ENCODE measurements at places on chromosomes 1 and 21.

GRCh38 chr1:23741609-23742008 is 1.7 kb upstream of the ELOA start:
- DNase-seq, result no peak

- DNase-seq, result no peak
Measured at GRCh38 chr21:41048623-41049022, 119.3 kb upstream of the BACE2 start.

DNA sequence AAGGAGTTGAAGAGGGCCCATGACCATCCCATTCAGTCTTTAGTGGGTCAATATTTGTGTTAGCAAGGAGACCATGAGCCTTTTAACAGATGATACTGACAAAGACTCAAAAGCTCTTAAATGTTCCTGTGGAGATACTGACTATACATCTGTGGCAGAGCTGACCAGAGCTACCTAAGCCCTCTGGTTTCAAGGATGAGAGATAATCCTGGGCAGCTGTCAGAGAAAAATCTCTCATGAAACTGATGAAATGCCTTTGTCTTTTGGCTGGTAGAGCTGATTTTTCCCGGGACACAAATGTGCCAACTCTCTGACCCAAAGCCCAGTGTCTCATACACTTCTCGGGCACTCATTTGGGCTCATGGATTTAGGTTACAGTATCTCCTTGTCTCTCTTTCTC is 100.9 kb downstream of the XCL2 start:
- DNase-seq, result no peak

DNA sequence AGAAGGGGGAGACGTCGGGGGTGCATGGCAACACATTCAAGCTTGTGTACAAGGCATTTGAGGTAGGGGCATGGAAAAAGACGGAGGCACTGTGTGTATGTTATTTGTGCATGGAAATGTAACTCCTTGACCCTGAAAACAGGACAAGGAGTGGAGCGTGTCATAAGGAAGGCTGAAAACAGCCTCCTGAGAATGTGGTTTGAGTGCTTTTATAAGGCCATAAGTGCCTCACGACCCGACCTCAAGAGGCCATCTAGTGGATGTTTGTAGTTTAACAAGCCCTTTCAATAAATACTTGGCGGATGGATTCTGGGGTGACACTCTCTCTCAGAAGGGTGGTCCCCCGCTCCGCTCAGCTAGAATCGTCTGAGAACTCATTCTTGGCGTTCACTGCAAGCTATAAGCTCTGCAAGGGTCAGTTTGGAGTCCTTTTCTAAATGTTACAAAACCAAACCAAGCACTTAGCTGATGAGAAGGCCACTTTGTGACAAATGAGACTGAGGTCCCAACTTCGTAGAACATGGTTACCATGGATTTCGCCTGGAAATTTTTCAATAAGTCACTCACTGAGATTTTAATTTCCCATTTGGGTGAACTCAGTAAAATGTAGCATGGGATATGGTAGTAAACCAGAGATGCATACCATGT is 38.8 kb upstream of the CLCA4 start:
- DNase-seq, result no peak

DNA sequence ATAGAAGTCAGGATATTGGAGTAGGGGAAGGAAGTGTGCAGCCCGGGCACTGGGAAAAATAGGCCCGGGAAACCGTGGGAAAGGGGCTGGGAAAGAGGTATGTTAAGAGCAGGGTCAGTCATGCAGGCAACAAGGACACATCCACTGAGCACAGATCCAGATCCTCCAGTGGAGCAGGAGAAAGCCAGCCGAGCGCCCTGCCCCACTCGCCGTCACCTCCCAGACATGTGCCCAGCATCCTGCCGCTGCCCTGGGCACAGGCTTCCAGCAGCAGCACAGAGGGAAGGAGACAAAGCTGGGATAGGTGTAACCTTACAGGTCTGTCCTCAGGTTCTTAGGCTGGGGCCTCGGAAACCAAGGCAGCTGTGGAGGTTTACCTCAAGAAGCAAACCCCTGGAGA is 64.2 kb downstream of the FAM163A start:
- no peak for DNase-seq

GRCh38 chr1:33055210-33056008 is 18.7 kb upstream of the AK2 start:
- peak; percentile 89 for DNase-seq

DNA sequence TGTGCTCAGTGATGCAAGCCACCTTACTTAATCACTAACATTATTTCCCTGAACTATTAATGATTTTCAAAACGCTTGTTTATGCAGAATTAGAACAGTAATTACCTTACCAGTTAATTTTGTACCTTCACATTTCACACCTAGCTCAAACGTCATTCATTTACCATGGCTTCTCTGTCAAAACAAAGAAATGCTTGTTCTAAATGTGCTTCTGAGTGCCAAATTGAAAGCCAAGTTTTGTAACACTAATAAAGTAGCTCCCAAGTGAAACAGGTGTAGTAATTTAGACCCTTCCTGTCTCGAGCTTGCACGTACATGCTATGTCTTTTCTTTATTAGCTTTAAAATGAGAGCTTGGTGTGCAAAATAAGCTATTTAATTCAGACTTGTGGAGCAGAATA is 533.7 kb upstream of the PKN2 start:
- no peak for DNase-seq

DNA sequence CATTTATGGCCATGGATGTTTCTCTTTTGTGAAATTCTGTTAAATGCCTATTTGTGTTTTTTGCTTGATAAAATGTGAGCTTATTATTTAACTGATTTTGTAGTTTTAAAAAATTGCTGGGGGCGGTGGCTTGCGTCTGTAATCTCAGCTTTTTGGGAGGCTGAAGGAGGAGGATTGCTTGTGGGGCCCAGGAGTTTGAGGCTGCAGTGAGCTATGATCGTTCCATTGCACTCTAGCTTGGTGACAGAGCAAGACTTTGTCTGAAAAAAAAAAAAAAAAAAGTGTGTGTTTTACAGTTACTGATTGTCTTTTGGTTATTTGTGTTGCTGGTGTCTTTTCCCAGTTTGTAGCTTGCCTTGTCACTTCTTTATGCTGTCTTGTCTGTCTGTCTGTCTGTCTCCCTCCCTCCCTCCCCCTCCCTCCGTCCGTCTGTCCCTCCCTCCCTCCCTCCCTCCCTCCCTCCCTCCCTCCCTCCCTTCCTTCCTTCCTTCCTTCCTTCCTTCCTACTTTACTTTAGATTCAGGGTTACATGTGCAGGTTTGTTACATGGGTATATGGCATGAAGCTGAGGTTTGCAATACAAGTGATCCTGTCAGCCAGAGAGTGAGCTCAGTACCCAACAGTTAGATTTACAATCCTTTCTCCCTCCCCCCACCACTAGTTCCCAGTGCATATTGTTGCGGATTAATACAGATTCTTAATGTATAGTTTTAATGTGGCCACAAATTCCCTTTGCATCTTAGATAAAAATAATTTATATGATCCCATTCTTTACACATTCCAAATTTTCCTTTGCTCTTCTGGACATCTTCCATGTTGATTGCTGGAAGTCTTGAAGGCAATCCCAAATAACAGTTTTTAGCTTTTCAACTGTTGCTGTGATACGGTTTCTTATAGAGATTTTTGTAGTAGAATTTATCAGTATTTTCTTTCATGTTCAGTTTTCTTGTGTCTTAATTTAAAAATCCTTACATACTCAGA is 25.1 kb downstream of the PTBP2 start:
- DNase-seq, result no peak

- DNase-seq, result no peak
Measured at GRCh38 chr1:63124666-63125191, 197.6 kb upstream of the FOXD3 start.

- DNase-seq, result no peak
Measured at GRCh38 chr1:43396059-43396458, 6.4 kb downstream of the SZT2 start.

GRCh38 chr1:32828341-32828740 is 10.9 kb downstream of the S100PBP start:
- DNase-seq, result no peak

GRCh38 chr1:109716570-109717090 is 4.6 kb downstream of the GSTM5 start:
- DNase-seq, result no peak

- DNase-seq, result no peak
Measured at GRCh38 chr1:24868016-24868875, 61.8 kb downstream of the RUNX3 start.

GRCh38 chr1:59816318-59816878 is 1.6 kb downstream of the HOOK1 start:
- DNase-seq, result no peak

- DNase-seq, result no peak
Measured at GRCh38 chr1:18282851-18283600, 175.4 kb downstream of the IGSF21 start.

DNA sequence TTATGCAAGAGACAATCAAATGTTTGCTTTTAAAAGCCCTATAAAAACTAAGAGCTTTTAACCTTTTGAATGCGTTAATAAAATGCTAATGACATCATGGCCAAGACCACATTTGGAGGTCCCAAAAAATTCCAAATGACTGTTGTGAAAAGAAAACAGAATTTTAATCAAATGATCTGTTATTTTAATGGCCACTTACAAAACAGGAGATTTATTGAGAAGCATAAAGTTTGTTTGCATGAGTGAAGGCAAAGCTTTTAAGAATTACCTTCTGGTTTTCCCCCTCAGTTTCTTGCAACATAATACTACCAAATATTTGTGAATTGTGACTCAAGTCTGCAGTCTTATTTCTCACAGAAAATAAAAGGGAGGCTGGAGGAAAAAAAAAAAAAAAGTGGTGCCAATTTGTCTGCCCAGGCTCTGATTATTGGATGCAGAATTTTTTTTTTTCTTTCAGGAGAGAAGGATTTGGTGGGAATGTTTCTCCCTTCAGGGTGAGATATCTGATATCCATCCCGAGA is 60.7 kb downstream of the GORAB start:
- DNase-seq, result no peak

DNA sequence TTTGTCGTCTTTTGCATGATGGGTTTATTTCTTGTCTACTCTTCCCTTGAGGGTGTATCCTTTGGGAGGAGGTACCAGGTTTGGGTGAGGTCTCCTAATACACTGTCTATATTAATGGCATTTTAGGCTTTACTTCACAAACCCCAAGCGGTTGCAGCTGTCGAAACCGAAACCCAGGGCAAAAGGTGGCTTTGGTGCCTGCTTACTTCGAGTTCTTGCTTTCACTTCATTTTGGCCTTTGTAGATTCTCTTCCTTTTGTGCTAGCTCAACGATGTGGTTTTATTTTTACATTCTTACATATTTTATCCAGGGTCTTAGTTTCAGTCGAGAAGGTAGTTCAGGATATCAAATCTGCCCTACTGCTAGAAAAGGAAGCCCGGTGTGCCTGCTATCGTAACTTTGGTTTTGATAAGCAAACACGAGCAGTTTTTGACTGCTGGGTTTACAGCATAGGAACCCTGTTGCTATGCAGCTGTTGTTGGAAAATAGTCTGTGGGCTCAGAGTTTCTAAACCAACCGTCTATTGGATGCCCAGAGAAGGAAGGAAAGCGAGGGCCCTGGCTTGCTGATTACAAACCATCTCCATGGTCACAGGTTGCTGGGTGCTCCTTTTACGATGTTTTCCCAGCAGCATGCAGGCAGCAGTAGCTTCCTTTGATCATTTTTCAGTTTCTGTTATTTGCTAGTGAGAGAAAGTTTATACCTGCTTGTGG is 9.8 kb upstream of the TSPAN2 start:
- no peak for DNase-seq

- DNase-seq, result no peak
Measured at GRCh38 chr1:119968601-119969000, 72.3 kb upstream of the ADAM30 start.

DNA sequence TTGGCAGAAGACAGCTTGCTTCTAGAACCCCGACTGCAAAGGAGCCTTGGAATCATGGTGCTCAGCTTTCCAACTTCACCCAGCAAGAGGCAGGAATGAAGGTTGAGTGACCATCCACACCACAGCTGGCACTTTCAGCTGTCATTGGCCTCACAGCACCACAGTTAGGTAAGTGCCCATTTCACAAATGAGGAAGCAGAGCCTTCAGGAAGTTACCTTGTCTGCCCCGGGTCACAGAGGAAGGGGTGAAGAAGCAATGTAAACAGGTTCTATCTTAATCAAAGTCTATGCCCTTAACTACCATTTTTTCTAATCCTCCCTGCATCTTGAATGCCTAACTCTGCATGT is 156.0 kb downstream of the GLUL start:
- DNase-seq, result no peak

DNA sequence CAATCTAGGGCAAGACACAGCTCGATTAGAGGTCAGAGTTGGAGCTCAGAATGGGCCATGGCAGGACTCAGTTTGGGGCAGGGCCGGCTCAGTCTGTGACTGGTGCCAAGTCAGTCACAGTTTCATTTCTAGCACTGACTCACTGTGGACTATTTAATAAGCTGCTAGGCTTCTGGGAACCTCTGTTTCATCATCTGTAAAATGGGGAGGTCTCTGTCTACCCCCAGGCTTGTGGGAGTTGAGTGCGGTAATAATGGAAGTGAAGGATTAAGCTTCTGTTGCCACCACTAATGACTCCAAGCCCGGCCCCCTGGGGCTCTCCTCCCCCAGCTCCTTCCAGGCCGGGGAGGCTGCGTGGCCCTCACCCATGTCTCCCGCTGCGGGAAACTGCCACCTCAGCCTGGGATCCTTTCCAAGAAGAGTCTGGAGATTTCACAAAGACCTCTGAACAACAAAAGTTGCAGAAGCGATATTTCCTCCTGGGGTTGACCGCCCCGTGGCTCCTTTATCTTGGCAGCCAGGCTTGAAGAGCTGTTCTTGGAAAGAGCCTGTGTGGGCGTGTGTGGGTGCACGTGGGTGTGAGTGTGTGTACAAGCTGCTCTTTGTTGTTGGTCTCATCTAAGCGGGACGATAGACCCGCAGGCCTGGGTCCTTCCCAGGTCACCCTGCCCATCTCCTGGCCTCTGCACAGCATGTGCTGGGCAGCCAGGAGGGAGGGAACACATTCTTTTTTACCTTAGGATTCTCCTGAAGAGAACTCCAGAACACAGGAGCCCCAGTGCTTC is 29.1 kb downstream of the KNCN start:
- peak; percentile 67 for DNase-seq

- no peak for DNase-seq
Measured at GRCh38 chr1:231940701-231941100, 314.1 kb downstream of the DISC1 start.
